ENCODE measurements at places on chromosomes 3 and 15.

DNA sequence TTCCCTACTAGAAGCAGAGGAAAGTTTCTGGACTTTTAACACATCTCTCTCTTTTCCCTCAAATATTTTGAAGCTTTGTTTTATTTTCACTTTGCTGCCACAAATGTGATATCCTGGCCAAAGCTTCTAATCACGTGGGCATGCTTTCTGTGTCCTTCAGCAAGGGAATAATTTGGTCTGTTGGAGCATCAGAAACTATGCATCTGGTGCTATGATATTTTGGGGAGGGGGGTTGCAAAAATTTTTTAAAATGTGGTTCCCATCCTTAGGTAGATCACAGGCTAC is 254.2 kb downstream of the GAP43 start:
- no peak for DNase-seq

- no peak for DNase-seq
Measured at GRCh38 chr3:108602935-108603294, 13.4 kb downstream of the DZIP3 start.

GRCh38 chr3:43294975-43295374 is 8.6 kb downstream of the SNRK start:
- no peak for DNase-seq

GRCh38 chr3:82085356-82085755 is 323.9 kb upstream of the GBE1 start:
- DNase-seq: no peak

DNA sequence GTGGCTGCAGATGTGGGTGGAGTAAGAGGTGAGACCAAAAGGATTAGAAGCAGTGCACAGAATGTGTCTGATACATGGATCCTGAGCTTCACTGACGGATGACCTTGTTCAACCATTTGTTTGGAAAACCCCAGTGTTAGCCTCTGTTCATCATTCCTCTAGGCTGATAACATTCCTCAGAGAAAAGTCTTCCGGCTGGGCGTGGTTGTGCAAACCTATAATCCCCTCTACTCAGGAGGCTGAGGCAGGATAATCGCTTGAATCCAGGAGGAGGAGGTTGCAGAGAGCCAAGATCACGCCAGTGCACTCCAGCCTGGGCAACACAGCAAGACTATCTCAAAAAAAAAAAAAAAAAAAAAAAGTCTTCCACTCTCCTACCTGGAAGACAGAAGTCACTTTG is 23.1 kb upstream of the CHD2 start:
- DNase-seq: no peak

DNA sequence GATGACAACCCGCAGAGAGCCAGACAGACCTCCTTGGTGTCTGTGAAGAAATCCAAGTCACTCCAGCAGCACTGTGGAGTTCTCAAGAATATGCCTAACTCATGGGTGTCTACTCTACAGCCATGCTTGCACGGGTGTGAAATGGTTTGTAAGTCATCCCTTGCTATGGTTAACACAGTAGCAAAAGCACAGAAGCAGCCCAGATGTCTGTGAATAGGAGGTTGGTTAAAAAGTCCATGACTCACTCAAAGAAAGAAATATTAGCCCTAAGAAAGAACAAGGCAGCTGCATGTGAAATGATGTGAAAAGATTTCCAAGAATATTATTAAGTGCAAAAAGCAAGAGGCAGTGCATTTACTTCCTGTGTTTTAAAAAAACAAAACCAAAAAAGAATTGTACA is 12.1 kb upstream of the LIMD1 start:
- DNase-seq: no peak

DNA sequence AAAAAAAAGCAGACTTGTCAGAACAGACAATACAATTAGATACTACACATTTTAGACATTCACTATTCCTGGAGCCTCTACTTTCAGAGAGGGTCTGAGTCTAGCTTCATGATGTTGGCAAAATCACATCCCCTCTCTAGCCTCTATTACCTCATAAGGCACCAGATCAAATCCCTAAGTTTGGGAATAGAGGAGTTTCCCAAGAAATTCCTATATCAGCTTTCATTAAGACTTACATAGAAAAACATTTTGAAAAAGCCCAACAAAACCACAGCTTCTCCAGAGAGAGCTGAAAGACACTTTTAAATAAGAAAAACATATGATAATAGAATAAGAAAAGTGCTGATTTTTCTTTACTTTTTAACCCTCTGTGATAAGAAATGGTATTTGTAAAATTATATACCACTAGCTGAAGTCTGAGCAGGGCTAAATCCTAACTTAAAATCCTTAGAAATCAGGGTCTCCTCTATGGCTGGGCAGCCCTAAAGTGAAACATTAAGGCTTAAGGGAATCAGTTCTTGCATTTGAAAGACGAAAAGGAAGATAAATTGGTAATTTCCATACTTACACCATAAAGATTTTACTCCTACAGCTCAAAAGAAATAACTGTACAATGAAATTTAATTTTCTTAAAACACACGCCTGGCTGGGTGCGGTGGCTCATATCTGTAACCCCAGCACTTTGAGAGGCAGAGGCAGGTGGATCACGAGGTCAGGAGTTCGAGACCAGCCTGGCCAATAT is 4.3 kb downstream of the TBC1D2B start:
- no peak for DNase-seq

GRCh38 chr15:78207110-78207458 is 27.3 kb downstream of the ACSBG1 start:
- DNase-seq: no peak

GRCh38 chr3:2535206-2535605 is 436.5 kb downstream of the CNTN4 start:
- no peak for DNase-seq

GRCh38 chr15:45183511-45183910 is 4.3 kb downstream of the SHF start:
- DNase-seq: no peak

GRCh38 chr3:72697717-72698116 is 150.5 kb downstream of the SHQ1 start:
- DNase-seq: no peak

GRCh38 chr15:36301947-36302346 is 277.5 kb upstream of the CDIN1 start:
- DNase-seq: no peak

GRCh38 chr3:98779541-98780335 is 16.6 kb downstream of the ST3GAL6 start:
- no peak for DNase-seq

DNA sequence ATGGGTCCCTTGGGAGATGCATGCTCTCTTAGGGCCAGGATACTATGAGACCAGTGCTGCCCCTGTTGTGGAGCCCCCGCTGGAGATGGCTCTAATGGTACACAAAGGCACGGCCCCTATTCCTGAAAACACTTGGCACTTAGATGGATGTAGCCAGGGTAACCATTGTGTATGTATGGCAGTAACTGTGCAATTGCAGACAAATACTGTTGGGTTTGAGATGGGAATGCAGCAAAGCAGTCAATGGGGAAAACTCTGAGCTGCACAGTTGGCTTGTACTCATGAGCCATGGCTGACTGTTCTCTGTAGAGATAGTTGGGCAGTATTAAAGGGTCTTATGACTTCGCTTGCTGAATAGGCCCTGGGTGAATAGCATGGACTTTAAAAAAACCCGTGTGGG is 67.9 kb upstream of the NPAP1 start:
- DNase-seq: no peak

DNA sequence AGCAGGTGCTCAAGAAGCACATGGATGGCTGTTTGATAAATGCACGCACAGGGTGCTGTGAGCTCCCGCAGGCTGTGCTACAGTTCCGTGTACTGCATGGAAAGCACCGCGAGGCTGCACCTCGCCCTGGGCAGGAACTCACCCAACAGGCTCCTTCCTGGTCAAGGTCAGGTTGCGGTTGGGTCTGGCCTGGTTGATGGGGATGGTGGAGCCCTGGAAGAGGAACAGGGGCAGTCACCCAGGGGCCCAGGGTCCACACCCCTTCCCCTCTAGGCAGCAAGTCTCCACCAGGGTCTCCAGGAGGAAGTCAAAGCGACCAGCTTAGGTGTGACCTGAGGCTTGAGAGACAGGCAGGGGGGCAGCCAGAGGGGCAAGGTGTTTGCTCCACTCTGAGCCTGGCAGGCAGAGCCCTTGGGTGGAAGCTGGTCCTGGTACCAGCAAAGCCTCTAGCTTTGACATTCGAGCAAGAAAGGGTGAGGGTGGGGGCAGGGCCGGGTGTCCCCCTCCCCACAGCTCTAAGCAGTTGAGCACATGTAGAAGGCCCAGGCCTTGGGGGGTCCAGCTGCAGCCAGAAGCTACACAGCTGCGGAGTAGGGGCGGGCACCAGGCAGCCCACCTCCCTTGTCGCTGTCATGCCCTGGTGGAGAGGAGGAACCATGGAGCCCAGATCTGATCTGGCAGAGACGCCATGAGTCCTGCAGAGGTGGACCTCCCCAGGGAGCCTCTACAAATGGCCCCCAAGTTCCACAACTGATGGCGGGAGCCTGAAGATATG is 46.3 kb upstream of the SLC41A3 start:
- no peak for DNase-seq

DNA sequence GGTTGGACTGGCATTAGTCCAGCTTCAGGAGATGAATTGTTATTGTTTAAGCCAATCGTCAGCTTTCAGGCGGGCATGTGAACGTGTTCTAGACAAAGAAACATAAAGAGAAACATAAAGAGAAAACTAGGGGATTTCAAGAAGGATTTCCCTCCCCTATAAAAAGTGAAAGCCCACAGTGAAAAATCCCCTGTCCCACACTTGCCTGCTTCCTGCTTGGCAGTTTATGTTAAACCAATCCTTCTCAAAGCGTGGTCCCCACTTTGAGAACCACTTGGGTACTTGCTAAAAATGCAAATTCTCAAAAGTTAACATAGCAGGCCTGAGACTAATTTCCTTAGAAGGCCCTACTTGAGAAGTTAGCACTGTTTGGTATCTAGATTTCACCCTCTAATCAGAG is 293.0 kb upstream of the SOX14 start:
- DNase-seq: no peak

GRCh38 chr3:86046436-86047136 is 944.4 kb downstream of the VGLL3 start:
- no peak for DNase-seq

DNA sequence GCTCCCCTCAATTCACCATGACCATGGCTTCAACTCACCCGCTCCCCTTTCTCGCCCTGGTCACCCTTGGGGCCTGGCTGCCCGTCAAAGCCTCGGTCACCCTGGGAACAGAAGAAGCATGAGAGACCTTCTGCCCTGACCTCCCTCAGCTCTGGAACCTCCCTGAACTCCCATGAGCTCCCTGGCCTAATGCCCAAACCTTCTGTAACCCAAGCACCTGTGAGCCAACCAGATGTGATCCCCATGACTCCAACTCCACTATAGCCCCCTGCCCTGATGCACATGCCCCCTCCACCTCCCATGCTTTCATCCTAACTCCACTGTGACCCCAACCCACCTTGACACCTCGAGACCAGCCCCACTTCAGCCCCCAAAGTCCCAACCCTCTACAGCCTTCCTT is 3.5 kb upstream of the UCN2 start:
- no peak for DNase-seq

DNA sequence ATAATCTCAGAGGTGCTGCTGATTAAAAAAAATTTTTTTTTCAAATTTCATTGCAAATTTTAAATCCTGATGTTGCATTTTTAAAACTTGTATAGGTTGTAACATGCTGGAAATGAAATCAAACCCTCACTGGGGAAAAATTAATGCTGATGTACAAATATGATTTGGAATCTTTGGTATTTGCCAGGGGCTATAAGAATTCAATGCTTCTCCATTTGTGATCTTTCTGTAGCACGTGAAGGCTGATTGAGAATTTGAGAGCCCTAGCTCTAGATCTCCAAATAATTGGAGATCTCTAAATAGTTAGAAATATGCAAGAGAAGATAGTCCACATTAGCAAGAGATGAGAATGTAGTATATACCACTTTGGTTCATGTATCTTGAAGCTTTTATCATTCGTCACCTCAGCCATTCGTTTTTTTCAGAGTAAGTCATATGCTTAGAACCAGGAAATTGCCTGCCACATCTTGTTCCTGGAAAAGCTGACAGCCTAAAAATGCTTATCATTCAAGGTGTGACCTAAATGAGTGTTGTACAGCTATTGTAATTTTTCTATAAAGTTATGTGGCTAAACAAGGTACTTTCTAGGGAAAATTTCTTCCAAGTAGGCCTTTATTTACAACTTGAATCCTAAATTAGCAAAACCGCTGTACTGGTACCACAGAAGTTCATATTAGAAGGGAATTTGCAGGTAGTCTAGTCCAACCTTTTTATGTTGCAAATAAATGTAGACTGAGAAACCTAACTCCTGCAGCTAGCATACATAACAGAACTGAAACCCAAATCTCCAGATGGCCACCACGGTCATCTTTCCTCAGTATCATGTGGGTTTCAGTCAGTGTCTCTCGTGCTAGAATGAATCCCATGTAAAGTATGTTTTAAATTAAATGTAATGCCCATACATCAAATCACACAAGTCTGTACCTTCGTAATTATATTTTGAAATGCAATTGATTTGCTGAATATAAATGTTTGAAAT is 48.5 kb downstream of the FNDC3B start:
- peak; percentile 20 for DNase-seq

GRCh38 chr3:188349933-188350332 is 196.0 kb downstream of the LPP start:
- no peak for DNase-seq

- no peak for DNase-seq
Measured at GRCh38 chr15:87740655-87741344, 515.7 kb downstream of the NTRK3 start.

GRCh38 chr3:100210772-100211135 is 50.0 kb upstream of the TBC1D23 start:
- peak; percentile 85 for DNase-seq

GRCh38 chr15:36803773-36804172 is 224.3 kb downstream of the CDIN1 start:
- DNase-seq: no peak

GRCh38 chr15:52236013-52236412 is 44.8 kb upstream of the GNB5 start:
- no peak for DNase-seq

DNA sequence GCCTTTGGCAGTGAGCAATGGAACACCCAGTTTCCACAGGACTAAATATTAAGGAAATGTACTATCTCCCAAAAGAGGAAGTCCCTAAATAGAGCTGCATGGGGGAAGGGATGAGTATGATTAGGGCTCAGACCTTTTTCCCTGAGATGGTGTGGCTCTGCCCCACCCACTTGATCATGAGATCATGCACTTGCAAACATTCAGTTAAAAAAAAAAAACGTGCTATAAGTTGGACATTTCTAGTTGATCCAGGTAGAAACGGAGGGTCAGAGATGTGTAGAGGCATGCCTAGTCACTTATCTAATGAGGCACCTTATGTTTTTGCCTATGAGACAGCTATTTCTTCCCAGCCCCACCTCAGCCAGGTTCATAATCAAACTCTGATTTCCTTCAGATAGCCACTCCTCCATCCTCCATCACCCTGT is 24.5 kb upstream of the SSR3 start:
- no peak for DNase-seq

GRCh38 chr15:78752492-78753358 is 58.5 kb downstream of the ADAMTS7 start:
- no peak for DNase-seq

- DNase-seq: no peak
Measured at GRCh38 chr3:17861476-17861875, 119.0 kb upstream of the TBC1D5 start.
